Stimulated activated CD4-positive, alpha-beta T cell treated with anti-CD3 and anti-CD28 coated beads, Interleukin-15, amount 100 ng/mL, for 1 hour (primary cell): ENCODE measurements at places on chromosomes 12 and 14.

GRCh38 chr12:13127444-13127843 lies 24.0 kb upstream of the GSG1 start:
- DNase-seq = no peak

GRCh38 chr12:114167431-114167830 lies 201.3 kb upstream of the RBM19 start:
- no peak for DNase-seq

DNA sequence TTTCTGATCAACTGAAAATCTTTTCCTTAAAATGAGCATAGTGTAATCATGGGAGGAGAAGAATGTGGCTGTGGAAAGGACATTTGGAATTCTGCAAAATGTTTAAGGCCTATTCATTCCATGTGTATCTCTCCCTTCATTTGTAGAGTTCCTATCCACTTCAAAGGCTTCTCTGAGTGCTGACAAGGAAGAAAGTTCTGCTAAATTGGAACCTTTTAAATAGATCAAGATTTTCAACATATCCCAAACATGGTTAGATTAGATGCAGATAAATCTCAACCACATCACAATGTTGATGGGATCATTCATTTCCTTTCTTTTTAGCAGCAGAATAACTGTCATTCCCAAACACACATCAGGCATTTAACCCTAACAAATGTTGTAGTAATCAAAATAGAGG lies 28.4 kb upstream of the SIX1 start:
- DNase-seq = no peak

DNA sequence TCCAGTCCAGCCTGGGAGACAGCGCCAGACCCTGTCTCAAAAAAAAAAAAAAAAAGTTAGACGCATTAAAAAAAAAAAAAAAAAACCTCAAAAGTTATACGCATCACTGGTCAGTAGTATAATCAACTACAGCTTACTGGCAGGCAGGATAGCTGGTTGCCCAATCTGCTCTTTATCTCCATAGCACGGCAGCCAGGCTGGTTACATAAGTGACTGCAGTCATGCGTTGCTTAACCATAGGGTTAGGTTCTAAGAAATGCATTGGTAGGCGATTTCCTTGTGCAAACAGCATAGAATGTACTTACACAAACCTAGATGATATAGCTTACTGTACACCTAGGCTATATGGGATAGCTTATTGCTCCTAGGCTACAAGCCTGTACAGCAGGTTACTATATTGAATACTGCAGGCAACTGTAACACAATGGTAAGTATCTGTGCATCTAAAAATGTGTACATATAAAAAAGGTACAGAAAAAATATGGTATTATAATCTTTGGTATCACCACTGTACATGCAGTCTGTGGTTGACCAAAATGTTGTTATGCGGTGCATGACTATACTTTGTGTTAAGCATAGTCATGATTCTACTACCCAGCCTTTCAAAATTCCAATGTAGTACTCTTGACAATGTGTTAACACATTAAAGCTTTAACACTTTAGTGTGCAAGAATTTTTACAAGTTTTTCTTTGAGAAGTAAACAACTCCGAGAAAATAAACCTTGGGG lies 8.1 kb downstream of the L2HGDH start:
- DNase-seq = no peak

- DNase-seq = no peak
Observed at GRCh38 chr12:88258396-88258795, 116.3 kb downstream of the TMTC3 start.
